ENCODE measurements at places on chromosomes 6 and 20. TPM values are rescaled to one million over a fixed set of nuclear protein-coding genes. Genes with fewer than 3 reads are reported as not detected.

DNA sequence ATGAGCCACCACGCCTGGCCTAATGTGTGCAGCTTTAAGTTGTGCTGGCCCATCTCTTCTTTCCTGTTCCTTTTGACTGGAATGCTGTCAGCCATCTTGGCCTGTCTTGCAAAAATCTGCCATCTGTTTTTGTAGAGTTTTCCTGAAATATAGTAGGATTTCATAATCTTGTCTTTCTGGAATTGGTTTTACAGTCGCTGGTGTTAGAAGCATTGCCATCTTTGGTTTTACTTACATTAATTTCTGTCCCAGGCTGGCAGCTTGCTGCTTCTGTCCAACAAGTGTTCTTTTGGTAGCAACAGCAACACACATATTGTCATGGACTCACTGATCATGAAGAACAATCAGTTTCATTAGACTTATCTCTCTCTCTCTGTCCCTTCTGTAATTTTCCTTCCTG is 29.1 kb upstream of the TULP1 start:
- DNase-seq = no peak

DNA sequence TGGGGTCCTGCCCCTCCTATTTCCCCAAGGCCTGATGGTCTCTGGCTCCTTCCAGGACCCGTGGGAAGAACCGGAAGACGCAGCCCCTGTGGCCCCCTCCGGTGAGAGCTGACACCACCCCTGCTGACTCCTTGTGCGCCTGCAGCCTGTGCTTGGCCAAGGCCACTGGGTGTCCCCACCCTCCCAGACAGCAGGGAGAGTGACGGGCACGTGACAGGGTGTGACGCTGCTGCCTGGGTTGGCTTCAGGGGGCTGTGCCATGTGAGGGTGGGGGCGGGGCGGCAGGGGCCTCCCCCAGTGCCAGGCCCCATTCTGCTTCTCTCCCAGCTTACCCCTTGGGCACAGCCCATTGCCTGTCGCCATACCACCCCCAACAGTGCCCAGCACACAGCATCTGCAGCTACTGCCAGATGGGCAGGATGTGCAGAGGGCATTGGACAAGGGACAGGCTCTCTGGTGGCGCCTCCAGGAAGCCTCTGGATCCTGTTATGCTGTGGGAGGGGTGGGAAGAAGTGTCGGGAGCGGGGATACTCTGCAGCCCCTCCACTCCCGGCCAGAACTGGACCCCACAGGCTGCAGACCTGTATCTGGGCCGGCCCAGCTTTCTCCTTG is 2.9 kb downstream of the BIRC7 start:
- no peak for DNase-seq

Gene SSTR4
- total RNA-seq = not detected

Gene CD93
- total RNA-seq = under 0.01 TPM
